ENCODE measurements at places on chromosomes 5 and 9.

- peak; percentile 94 for DNase-seq
Measured at GRCh38 chr5:57298295-57298984, 124.6 kb downstream of the GPBP1 start.

DNA sequence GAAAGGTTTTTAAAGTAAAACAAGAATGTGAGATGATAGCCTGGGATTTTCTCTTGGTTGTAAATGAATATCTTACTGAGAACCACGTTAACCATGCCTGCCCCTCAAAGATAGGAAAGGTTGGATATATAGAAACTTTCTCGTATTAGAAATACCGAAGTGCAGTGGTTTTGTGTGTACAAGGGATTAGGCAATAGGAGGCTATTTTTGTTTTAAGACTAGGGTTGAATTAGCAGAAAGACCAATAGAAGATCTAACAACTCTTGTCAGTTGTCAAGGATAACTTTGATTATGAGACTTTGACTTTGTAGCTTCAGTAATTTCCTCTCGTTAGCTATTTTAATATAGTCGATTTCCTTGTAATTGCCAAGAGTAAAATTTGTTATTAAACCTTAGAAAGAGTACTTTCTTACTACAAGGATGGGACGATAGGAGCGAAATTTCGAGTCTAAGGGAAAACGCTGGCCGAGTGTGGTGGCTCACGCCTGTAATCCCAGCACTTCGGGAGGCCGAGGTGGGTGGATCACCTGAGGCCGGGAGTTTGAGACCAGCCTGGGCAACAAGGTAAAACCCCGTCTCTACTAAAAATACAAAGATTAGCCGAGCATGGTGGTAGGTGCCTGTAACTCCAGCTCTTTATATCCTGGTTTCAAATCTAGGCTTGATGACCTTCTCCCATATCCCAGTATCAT is 838 bp downstream of the POLK start:
- DNase-seq: no peak

- DNase-seq: no peak
Measured at GRCh38 chr5:118862596-118862995, 125.8 kb downstream of the DTWD2 start.

GRCh38 chr9:89734600-89735041 is 129.8 kb downstream of the GADD45G start:
- peak; percentile 41 for DNase-seq

- DNase-seq: no peak
Measured at GRCh38 chr5:93395971-93396379, 185.0 kb downstream of the NR2F1-AS1 start.

DNA sequence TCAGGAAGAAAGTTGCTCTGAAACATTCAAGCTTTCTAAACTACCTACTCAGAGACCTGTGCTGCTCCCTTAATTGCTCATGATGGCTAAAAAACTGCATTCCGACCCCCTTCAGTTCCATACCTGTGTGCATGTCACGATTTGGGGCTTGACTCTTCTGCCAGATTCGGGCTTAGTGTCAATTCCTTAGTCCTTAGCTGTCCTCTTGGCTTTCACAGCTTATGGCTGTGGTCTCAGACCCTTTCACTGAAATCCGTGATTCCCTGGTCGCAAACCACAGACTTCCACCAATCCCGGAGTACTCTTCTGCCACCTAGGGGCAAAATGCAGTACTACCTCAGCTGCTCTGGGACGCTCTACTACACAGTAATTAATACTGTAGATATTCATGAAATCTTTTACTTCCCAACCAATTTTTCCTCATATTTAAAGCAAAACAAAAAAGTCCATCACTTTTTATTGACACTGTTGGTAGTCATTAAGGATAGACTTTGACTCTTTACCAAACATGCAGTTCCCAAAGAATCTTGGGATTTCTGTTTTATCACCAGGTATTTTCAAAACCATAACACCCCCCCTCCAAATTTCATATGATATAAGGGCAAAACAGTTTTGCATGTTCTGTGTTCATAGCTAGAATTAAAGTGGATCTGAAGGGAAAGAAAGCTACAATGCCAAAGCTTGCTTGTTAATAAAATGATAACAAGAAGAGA is 617.4 kb downstream of the SLCO4C1 start:
- DNase-seq: peak; percentile 73

GRCh38 chr5:23208959-23209431 is 298.4 kb upstream of the PRDM9 start:
- DNase-seq: peak; percentile 59

GRCh38 chr9:71549023-71549422 is 219.3 kb downstream of the CEMIP2 start:
- DNase-seq: peak; percentile 4

GRCh38 chr5:6601816-6602215 is 31.0 kb downstream of the NSUN2 start:
- DNase-seq: no peak

- no peak for DNase-seq
Measured at GRCh38 chr5:139178935-139179334, 19.2 kb downstream of the SIL1 start.

GRCh38 chr9:34493972-34494535 is 28.7 kb downstream of the ENHO start:
- DNase-seq: peak; percentile 73

DNA sequence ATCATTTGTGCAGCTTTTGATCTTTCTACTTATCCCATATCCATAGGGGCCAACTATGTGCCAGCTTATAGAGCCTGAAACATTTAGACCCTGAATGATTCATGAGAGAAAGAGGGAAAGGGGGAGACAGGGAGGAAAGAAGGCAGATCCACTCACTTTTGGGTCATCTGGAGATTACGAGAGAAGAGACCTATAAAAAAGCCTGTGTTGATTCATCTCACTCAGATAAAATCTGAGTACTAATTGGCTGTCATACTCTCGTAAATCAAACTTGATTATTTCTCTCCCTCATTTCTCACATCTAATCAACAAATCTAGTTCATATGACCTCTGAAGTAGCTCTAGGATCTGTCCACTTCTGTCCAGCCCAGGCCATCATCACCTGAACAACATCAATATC is 137.1 kb downstream of the ARL15 start:
- no peak for DNase-seq

Measured in suppressor macrophage treated with lipopolysaccharide for 1 hour (primary cell).